ENCODE measurements at places on chromosomes 11 and 22.

- peaks cover 10% of the 10 kb centered on the region for H3K36me3 ChIP-seq
- no peak overlapping the region for H3K27ac ChIP-seq
- H3K27me3 ChIP-seq = peaks cover 1% of the 10 kb centered on the region
- no peak for DNase-seq
- no peak overlapping the region for H3K4me3 ChIP-seq
- no peaks in the 10 kb centered on the region for H3K4me1 ChIP-seq
These were observed 109.3 kb downstream of the DDX10 start for GRCh38 chr11:108774037-108774730.

- H3K27me3 ChIP-seq = peaks cover 2% of the 10 kb centered on the region
- peaks cover 24% of the 10 kb centered on the region for H3K4me1 ChIP-seq
- no peak overlapping the region for H3K27ac ChIP-seq
- no peak overlapping the region for H3K4me3 ChIP-seq
- DNase-seq = no peak
These were observed 38.9 kb upstream of the CSNK2A3 start for GRCh38 chr11:11391796-11392463.

- no peak overlapping the region for H3K4me3 ChIP-seq
- no peak for DNase-seq
- no peaks in the 10 kb centered on the region for H3K36me3 ChIP-seq
- H3K27ac ChIP-seq = no peak overlapping the region
- peaks cover 25% of the 10 kb centered on the region for H3K4me1 ChIP-seq
These were observed 6.1 kb upstream of the P2RY6 start for GRCh38 chr11:73265853-73266645.

- peaks cover 6% of the 10 kb centered on the region for H3K36me3 ChIP-seq
- H3K4me3 ChIP-seq = no peak overlapping the region
- DNase-seq = no peak
These were observed 23.6 kb downstream of the LRRC74B start for GRCh38 chr22:21069375-21069774.

DNA sequence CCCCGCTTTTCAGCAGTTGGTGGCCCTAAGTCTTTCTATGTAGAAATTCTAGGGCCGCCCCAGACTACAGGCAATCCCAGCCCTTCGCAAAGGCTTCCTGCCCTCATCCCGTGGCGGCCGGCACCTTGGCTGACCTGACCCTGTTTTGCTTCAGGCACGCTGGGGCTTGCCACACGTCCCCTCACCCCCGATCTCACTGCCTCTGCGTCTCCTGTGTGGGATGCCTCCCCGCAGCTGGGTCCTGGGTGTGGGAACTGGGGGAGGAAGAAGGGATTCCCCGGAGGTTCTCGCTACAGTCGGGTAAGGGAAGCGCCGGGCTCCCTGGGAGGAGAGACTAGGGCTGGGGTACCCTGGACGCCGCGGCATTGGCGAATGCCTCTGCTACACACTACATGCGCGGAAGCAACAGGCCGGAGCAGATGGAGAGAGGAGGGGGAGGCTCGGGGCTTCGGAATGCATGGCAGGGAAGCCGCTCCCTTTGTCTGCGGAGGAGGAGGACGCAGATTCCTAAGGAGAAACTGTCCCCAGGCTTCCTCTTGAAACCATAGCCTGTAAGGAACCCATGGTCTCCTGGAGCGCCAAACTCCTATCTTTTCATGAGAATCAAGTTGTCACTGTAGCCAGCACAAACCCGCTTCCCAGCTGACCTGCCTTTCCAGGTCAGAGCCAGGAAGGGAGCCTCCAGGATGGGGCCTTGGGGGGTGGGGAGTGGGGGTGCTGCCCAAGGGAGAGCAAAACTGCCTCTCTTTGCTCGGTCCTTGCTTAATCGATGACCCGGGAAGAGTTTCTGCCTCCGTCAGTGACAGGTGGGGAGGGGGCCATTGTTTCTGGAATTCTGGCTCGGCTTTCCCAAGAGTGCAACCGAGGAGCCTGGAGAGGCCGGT lies 1.4 kb downstream of the DTX4 start:
- peak; percentile 70 for DNase-seq
- peak overlapping the region; percentile 45 for H3K27ac ChIP-seq
